ENCODE measurements at places on chromosomes 6 and 20.

GRCh38 chr6:41066867-41067304, 5.3 kb downstream of the OARD1 start:
- peak; percentile 37 for DNase-seq

DNA sequence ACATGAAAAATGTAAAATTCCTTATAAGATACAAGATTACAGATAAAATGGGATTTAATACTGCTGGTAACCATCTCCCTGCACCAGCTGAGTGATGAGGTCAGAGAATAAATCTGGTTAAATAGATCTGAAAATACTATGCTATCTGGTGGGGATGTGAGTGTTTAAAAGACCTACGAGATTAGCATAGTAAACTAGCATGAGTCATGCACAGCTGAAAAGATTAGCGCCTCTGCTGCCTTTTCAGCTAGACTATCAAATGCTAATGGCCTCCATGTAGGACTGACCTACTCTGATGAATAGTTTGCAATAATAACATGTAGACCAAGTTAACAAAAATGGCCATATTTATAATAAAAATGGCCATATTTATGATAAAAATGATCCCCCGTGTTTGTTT, 553.3 kb downstream of the C6orf118 start:
- no peak for DNase-seq

DNA sequence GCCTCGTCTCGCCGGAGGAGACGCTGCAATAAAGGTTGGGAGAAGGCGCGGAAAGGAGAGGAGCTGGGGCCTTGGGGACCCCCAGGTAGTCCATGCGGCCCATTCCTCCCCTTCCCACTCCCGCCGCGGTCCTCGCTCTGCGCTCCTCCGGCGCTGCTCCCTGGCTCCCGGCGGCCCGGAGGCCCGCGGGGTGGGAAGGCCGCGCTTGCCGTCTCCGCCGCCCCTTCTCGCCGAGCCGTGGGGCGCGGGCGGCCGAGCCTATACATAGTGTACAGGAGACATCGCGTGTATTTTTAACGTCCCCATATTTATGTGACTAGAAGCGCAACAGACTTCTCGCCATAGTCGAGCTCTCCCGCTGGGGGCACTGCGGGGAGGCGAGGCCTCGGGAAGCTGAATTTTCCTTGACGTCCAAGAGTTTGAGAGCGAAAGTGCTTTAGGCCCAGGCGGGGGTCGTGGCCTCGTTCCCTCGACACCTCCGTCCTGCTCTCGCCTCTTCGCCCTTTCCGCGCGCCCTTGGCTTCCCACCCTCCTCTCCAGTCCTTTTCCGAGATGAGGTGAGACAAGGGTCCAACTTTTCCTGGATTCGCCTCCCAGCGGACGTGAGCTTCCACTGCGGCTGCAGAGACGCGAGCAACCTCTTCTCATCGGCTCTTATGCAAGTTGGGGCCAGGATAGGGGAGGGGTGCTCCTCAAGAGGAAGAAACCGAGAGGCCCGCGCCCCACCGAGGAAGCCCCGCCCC, 29.0 kb downstream of the SLC12A5 start:
- peak; percentile 9 for DNase-seq

DNA sequence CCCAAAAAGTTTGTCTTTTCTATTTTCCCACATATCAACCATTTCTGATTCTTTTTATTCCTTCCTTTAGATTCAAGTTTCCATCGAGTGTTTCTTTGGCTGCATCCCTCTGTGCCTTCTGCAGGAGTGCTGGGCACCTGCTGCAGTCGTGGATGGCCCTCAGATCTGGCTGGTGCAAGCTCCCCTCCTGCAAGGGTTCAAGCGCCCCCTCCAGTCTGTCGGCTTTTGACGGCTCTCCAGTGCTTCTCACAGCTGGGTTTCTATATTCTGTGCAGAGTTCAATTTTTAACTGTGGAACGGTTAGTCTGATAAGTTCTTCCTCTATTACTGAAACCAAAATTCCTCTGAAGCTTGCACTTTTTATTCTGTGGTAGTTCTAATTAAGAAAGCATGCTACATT, 132.1 kb downstream of the HUS1B start:
- no peak for DNase-seq

- no peak for DNase-seq
Measured at GRCh38 chr6:467671-468082, 76.1 kb downstream of the IRF4 start.

- no peak for DNase-seq
Measured at GRCh38 chr20:35839904-35840303, 68.1 kb downstream of the PHF20 start.

DNA sequence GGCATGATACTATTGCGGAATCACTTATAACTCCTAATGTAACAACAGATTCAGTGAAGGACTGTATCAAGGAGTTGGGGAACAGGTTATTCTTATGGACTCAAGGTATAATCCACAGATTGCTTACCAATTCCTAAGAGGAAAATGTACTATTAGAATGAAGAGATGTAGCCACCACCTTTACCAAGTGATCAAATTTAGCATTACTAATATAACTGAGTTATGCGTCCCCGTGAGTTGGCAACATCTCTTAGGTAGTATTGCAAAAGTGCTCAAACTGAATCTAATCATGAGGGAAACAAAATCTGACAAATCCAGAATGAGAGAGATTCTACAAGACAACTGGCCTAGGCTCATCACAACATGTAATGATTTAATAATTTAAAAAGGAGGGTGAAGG, 777 bp upstream of the SNRNP48 start:
- no peak for DNase-seq

GRCh38 chr6:15346315-15346714, 100.4 kb downstream of the JARID2 start:
- DNase-seq = no peak

GRCh38 chr20:17380801-17381200, 150.4 kb downstream of the BFSP1 start:
- no peak for DNase-seq

DNA sequence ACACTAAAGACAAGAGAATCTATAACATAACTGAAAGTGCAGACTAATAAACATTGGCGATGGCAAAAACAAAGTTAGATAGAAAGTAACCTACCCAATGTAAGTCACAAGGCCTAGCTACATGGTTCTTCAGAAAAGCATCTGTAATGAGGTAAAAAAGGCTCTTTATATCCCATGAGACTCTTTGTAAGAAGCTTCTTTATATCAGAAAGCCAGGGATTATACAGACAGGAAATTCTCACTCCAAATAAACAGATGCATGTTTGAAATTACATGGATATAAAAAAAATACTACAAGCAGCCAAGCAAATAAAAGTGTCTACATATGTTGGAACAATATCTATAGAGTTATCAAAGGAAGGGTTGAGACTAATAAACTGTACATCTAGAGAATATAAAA, 284.9 kb upstream of the NRSN1 start:
- no peak for DNase-seq

GRCh38 chr6:26045928-26046368, 41.3 kb upstream of the HFE start:
- DNase-seq = no peak

DNA sequence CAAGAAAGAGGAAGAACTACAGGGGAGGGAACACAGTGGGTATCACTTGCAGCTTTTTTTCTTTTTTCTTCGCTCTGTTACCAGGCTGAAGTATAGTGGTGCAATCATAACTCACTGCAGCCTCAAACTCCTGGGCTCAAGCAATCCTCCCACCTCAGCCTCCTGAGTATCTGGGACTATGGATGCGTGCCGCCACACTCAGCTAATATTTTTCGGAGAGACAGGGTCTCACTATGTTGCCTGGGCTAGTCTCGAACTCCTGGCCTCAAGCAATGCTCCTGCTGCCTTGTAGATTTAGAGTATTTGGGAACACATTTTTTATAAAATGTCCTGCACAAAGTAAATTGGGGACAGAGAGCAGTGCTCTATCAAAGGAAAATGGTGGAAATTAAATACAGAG, 28.3 kb downstream of the PARD6B start:
- no peak for DNase-seq

DNA sequence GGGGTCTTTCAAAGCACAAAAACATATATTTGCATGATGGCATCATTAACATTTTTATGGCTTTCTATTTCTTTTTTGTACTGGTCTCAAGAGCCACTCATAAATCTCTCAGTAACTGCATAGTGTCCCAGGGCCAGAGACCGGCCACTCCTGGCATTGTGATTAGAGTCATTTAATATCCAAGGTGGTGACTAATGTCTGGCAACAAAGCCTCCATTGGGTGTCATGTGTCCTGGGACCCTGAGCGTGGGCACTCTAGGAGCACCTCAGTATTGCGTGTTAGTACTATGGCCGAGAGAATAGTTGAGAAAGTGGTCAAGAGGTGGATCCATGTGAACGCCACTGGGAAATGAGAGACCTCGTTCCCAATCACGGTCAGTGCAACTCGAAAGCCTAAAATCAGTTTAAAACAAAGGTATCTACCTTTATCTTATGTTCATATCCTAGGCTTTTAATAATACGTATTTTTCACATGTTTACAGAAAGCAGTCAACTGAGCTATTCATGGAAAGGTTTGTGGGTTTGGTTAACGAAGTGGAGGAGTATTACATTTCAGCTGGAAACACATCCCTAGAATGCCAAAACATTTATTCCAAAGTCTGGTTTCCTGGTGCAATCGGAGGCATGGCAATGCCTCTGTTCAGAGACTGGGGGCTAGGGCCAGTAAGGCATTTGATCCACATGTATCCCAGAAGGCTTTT, 2.7 kb upstream of the ESR1 start:
- DNase-seq = no peak

DNA sequence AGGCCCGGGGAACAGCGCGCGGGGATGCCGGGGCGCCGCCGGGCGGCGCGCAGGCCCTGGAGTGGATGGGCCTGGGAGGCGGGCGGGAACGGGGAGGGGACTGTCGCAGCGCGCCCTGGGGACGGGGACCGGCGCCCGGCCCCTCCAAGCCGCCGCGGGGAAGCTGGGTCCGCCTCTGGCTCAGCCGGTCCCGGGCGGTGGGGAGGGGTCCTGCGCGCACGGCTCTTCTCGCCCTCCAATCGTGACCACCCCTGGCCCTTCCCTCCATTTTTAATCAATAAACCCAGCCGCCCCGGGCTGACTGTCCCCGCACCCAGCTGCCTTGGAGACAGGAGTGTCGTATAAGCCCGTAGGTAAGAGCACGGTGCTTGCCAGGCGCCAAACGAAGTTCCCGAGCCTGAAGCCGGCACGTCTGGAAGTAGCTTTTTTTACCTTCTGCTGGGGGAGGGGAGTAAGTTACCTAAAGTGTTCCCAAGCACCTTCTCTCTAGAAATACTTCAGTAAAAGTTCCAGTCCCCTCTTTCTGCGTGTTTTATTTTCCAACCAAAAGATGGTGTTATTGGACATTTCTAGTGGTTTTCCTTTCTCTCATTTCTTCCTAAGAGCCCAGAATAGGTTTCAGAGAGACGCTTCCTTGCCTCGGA, 780 bp upstream of the TAF4 start:
- peak; percentile 31 for DNase-seq

DNA sequence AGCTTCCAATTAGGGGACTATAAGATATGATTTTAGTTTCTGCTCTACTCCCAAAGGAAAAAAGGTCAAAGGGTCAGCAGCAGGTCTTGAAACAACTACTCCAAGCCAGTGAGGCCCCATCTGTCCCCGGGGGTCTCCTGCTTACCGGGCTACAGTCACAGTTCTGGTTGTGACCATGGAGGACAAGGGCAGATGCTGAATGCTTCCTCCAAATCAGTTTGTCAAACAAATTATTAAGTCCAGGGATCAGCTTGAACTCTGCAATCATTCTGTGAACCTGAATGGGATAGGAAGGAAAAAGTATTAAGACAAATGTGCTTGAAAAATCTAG, 60.2 kb downstream of the MYH7B start:
- no peak for DNase-seq

DNA sequence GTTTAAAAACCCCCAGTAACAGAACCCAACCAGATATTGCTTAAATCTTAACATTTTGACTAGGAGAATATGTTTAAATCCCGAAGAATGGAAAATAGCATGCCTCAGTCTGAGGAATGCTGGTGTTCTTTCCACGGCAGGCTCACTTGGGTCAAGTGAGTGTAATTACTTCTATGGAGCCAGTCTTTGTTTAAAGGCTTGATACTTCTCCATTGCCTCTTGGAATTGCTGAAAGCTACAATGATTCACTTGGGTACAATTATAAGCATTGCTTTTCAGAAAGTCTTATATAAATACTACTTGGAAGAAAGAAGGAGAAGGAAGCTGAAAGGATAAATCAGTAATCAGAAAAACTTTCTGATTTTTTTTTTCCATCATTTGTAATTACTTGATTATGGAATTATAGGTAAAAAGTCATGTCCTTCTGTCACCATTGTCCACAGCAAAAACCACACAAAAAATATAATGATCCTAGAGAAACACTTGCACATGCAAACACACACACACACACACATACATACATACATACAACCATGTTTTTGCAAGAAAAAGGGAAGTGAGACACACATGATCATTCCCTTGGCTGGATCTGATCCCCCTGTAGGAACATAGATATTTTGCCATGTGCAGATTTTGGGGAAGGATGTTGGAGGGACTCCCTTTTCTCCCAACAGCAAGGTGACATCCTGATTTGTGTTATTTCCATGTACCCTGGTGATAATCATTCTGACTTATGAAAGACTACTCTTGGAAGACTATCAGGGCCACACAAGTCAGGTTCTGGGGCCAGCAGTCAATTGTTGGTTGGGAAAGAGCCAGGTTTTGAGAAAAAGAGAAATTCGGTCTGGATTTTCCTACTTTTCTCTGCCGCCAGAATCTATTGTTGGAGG, 396.0 kb upstream of the BTBD3 start:
- no peak for DNase-seq

GRCh38 chr6:123022975-123023374, 26.9 kb downstream of the CLVS2 start:
- DNase-seq = no peak

DNA sequence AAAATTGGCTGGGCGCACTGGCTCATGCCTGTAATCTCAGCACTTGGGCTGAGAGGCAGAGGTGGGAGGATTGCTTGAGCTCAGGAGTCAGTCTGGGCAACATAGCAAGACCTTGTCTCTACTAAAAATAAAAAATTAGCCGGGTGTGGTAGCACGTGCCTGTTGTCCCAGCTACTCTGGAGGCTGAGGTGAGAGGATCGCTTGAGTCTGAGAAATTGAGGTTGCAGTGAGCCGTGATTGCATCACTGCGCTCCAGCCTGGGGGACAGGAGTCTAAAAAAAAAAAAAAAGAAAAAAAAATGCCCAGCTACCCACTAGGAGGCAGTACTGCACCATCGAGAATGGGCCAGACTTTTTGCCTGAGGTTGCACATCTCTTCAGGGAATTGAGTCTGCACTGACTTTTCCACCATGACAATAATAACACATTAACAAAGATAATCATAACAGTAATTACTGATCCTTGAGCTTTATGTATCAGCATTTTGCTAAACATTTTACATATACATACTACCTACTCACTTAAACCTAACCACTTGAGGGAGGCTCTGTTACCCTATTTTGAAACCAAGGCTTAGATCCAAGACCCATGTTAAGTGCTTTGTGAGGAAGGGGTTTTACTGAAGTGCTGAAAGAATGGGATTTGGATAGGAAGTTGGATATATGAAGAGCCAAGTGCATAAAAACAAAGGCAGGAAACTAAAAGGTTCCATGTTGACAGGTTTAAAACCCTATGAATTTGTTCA, 21.0 kb downstream of the SRSF3 start:
- peak; percentile 32 for DNase-seq

DNA sequence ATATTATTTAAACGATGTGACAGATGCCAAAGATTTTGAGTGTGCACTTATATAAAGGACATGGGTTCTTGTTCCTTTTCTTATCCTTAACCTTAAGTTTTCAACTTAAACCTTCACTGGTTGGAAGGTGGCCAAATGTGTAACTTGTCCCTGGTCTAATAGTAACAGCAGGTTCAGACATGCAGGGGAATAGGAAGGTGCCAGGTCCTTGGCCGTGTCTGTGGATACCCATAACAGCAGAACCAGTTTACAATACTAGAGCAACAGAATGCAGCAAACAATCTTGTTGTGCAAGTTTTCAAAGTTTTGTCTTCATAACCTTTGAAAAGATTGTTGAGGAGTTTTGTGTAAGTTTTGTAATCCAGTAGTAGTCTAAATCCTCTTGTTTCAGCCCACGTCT, 4.4 kb downstream of the MYB start:
- DNase-seq = no peak
